Activated gamma-delta T cell (primary cell): ENCODE measurements at places on chromosomes 6 and 20.

DNA sequence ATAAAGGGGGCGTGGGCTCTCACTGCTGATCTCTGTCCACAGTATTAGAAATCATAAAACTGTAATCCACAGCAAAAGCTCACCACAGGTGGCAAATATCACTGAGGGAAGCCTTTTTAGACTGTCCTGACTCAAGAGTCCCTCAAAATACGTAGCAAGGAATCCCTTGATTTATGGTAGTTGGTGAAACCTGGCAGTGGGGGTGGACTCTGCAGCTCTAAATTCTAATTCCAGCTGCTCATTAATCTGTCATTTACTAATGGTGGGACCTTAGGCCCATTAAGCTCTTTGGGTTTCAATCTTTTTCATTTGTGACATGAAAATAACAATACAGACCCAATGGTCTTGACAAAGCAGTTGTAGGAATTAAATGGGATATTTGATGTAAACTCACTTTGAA, 32.3 kb downstream of the GMDS start:
- no peak for DNase-seq

DNA sequence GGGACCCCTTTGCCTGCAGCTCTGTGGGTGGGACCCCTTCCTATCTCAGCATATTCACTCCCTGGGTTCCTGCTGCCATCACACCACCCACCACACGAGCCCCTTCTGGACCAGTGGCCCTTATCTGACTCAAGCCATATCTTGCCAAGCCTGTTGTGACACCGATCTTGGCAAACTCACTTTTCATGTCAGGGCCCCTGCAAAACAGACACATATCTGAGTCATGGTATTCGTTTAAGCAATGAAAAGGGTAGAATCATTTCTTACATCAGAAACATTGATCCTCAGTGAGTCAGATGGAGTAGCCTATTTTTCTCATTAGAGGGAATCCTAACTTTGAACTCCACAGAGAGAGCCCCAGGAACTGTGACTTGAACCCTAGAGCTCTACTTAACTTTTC, 10.6 kb downstream of the RAET1E start:
- no peak for DNase-seq

- DNase-seq, result no peak
Observed at GRCh38 chr6:77143659-77144447, 319.4 kb downstream of the HTR1B start.

DNA sequence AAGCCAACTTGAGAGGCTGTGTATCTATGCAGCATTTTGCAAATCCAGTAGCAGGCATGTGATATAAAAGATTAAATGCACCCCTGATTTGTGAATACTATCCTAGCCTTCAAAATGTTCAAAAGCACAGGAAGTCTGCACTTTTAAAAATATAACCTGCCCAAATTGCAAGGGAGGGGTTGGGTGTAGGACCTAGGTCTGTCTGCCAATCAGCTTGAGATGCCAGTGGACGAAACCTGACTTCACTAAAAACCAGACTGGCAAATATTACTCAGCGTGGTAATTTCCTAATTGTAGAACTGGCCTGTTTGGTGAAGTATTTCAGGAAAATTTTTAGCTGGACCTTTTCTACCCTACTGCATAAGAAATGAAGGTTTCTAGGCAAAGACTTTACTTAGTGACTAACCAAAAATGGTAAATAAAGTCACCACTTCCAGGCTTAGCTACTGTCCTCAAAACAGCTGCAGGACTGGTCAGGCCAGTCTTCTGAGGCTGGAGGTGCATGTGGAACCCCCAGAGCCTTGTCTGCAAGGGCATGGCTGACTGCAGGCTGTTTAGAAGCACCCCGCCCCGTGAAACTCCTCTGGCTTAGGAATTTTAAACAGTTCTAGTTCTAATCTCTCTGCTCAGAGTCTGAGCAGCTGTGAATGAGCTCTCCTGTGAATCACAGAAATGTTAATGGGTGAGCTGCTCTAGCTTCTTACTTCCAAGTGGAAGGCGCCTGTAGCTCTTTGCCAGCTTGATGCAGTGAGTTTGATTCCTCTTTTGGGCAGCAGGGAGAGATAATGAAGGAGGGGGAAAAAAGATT, 104.4 kb upstream of the ESR1 start:
- no peak for DNase-seq

DNA sequence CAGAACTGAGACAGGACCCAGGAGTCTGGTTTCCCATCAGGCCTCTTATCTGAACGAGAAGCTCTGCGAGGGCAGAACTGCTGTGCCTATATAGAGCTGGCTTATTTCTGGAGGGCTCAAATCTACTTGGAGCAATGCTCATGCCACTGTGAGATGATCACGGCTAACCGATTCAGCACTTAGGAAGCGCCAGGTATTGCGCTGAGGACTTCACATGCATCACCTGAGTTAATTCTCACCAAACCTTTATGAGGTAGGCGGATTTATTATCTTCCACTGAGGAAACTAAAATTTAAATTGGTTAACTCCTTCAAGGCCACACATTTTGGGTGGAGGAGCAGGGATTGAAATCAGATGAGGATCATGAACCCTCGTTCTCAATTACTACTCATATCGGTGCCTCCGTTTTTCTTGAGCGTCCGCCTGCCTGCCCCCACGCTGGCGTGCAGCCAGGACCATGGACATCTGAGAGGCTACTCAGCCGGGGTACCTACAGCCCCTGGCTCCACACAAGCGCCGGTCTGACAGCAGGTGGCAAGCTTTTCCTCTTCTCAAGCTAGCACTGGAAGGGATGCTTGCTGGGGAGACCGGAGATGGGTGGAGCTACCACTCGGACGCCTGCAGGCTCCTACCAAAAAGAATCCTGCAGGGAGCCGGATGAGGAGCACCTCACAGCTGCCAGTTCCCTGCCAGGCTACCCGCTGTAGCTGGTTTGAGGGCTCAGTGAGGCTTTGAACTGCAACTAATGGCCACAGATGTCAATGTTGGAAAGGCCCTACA, 1.0 kb upstream of the PCIF1 start:
- no peak for DNase-seq

GRCh38 chr20:50194831-50195523, 4.3 kb downstream of the CEBPB start:
- no peak for DNase-seq

- no peak for DNase-seq
Observed at GRCh38 chr6:100704961-100705360, 176.2 kb downstream of the ASCC3 start.

DNA sequence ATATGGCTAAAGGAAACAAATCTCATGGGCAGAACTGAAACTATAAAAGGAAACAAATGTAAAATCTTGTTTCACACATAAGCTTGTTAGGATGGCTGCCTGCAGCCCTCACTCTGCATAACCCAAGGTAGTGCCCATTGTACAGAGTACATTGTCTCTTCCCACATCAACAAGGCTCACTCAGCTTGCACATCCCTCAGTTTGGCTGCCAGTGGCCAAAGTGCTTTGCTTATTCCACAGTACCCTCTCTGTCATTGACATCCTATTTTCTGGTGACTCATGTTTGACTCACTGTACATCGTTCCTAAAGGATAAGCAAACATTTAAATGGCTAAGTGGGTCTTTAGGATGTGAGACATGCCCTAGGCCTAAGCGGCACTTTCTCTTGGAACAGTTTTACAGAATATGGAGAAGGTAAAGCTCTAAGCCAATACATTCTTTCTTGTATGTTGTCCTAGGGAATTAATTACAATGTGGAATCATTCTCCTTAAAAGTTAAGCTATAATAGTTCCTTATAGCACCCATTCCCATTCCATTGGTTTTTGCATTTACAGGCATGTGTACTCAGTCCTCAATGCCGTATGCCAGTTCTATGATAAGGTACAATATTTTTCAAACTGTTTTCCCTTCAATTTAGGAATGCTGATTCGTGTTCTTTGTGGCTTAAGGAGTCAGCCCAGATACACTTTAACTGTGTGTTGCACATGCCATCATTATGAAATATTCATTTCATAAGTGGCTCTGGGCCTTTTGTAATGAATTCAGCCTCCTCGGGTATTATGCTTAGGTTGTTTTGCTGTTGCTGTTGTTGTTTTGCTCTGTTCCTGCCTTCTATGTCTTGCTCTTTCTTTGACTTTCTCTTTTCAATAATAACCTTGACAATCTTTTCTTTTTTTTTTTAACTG, 5.5 kb downstream of the ANKEF1 start:
- no peak for DNase-seq

- DNase-seq, result no peak
Observed at GRCh38 chr20:37504404-37505096, 16.5 kb upstream of the NNAT start.

DNA sequence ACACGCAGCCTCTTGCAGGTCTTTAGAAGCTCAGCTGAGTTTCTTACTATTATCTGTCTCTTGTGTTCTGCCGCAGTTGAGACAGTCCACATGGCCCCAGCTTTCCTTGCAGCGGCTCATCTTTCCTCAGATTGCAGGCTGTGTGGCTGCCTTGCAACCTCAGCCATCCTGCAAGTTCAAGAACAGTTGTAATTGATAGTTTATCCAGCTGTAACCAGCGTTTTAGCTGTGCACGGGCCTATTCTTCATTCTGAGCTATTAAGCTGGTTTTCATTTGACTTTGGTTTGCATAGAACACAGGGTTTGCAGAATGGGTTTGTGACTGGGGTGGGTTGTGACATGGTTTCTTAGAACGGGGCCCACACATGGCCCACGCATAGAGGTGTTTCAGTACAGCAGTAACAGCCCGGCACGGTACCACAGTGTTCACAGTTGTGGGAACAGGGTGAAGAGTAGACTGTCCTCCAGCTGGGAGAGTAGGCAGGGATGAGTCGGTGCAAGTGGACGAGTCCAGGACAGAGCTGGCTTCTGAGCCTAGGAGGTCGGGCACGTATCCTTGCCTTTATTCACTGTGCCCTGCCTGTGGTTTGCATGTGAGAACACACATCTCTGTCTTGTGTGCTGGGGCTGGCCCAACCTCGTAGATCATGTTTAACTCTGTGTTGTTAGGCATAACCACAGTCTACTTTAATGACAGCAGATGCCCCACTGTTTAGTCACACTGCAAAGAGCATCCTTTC, 89.2 kb downstream of the RPP40 start:
- DNase-seq, result no peak

- DNase-seq, result no peak
Observed at GRCh38 chr20:4220756-4221155, 205.4 kb upstream of the RNF24 start.

DNA sequence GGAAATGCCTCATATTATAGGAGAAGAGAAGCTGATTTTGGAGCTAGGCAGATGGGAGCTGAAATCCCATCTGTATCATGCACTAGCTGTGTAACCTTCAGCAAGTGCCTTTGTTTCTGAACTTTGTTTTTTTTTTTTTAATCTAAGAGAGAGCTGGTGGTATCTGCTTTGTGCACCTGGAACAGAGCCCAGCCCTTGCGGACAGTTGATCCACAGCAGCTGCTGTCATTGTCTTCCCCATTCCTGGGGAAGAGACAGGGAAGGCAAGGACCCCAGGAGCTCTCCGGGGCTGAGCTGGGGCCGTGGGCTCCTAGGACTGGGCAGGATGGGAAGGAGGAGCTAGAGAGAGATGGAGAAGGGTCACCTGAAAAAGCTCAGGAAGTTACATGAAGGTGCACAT, 92.1 kb downstream of the SYNJ2 start:
- no peak for DNase-seq

GRCh38 chr20:32396646-32397160, 38.6 kb downstream of the ASXL1 start:
- DNase-seq, result no peak

DNA sequence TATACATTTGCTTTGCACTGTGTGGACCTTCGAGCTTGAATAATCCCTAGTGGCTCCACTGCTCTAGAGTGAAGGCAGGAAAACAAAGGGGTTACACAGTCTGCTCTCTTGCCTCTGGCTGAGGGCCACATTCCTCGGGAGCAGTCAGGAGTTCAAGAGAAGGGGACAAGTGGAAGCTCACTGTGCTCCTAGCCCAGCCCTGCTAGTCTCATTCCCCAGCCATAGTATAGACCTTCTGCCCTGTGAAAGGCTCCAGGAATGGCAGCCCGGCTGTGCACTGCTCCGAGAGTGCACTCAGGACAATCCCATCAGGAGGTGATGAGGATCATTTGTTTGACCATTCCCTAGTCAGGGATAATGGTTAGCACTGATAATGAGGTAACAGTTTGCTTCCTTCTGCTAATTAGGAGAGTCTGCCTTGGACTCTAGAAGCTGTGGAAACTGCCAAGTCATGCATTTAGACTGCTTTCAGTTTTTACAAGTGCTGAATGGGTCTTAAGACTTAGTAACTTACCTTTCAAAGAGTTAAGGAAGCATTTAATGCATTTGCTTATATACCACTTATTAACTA, 8.5 kb downstream of the IYD start:
- DNase-seq, result no peak

DNA sequence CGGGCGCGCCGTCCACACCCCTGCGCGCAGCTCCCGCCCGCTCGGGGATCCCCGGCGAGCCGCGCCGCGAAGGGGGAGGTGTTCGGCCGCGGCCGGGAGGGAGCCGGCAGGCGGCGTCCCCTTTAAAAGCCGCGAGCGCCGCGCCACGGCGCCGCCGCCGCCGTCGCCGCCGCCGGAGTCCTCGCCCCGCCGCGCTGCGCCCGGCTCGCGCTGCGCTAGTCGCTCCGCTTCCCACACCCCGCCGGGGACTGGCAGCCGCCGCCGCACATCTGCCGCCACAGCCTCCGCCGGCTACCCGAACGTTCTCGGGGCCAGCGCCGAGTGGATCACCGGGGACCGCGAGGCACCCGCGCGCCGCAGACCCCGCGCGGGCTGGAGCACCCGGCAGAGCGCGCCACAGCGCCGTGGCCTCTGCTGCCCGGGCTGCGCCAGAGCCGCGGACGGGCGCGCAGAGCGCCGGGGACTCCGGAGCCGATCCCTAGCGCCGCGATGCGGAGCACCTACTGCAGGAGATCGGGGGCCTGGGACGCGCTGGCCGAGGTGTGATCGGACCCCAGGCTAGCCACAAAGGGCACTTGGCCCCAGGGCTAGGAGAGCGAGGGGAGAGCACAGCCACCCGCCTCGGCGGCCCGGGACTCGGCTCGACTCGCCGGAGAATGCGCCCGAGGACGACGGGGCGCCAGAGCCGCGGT, at the start of gene BMP2:
Gene BMP2 (plus strand): TSS at position 151 of the 692 bp plus-strand sequence. CDS start 2,441 bp downstream, outside the sequence.
- no peak for DNase-seq

DNA sequence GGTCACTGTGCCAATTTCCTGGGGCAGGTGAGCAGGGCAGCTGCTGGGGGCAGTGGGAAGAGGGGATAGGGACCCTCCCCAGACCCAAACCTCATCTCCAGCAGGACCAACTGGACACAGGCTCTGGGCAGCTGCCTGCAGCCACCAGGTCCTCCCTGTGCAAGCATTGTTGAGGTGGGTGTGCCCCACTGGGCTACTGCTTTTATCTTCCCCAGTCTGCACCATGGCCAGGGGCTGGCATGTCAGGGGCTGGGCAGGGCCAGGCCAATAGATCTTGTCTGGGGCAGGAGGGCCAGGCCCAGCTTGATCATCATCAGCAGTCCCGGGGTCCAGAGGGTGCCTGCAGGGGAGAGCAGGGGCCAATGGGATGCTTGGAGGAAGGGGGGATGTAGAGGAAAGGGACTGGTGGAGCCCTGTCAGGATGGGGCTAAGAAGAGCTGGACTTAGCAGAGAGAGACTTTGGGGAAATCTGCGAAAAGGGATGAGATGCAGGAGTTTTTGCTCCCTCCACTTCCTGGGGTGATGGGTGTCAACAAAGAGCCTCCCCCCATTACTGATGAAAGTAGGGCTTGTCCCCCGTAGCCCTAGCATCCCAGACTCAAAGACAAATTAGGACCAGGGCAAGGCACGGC, 5.7 kb downstream of the EBF4 start:
- no peak for DNase-seq
